ENCODE measurements at places on chromosomes 16 and 17. TPM values are rescaled to one million over a fixed set of nuclear protein-coding genes. Genes with fewer than 3 reads are reported as not detected.

Gene CLDN7
- total RNA-seq, result 1.4 TPM

DNA sequence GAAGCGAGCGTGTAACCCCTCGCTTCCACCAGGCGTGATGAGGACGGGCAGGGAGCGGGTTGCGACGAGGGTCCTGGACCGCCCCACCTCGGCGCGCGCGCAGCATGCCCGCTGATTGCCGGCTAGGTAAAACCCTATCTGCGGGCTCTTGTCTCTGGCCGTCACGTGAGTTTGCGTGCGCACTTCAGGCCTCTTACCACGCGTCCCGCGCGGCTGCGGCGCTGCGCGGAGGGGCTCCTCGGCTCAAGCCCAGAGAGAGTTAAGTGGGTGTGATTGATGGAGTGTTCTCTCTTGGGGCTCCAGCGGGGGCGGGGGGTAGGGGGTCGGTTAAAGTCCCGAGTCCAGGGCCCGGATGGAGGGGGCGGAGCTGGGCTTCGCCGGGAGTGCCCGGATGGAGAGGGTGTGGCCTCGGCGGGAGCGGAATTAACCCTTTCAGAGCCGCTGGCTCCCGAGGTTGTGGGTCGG lies 7.9 kb downstream of the KDM6B start:
- peak; percentile 82 for DNase-seq
- peak overlapping the region; percentile 98 for H3K27ac ChIP-seq
- peaks cover 25% of the 10 kb centered on the region for H3K4me1 ChIP-seq
- H3K4me3 ChIP-seq, result peak overlapping the region; percentile 71

DNA sequence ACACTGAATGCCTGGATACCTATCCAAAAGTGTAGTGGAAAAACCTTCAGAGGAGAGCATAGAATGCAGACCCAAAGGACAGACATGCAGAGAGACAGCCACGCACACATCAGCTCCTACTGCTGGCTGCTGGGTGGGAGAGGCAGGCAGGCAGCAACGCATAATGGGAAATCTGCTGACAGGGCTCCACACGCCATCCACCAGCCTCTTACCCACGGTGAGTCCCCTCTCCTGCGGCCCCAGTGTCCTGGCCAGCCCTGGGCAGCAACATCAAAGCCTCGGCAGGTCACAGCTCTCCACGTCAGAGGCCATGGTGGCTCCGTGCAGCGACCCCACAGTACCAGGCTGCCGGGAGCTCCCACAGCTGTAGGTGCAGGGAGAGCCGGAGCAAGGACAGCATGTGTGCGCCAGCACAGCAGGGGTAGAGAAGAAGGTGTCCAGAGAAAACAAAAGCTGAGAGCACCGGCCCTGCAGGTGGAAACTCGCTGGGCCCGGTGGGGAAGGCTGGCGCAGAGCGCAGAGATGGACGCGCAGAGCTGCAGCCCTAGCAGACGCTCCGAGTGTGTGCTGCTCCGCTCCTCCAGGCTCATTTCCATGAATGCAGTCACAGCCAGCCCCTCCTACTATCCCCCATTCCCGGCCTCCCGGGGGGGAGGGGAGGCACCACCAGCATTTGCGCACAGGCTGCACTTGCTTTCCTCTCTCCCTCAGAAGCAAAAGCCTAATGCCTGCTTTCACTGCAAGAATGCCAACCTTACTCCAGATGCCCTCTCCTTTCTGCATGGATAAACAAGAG lies 58.9 kb downstream of the CYTH1 start:
- no peaks in the 10 kb centered on the region for H3K27me3 ChIP-seq
- DNase-seq, result peak; percentile 45
- no peak overlapping the region for H3K4me3 ChIP-seq
- peaks cover 19% of the 10 kb centered on the region for H3K4me1 ChIP-seq
- H3K27ac ChIP-seq, result no peak overlapping the region
- no peaks in the 10 kb centered on the region for H3K36me3 ChIP-seq

- no peaks in the 10 kb centered on the region for H3K36me3 ChIP-seq
- H3K27ac ChIP-seq, result peak overlapping the region; percentile 86
- peak; percentile 76 for DNase-seq
- H3K4me3 ChIP-seq, result no peak overlapping the region
- H3K27me3 ChIP-seq, result no peaks in the 10 kb centered on the region
These were observed 79.0 kb upstream of the SMURF2 start for GRCh38 chr17:64741038-64741641.

DNA sequence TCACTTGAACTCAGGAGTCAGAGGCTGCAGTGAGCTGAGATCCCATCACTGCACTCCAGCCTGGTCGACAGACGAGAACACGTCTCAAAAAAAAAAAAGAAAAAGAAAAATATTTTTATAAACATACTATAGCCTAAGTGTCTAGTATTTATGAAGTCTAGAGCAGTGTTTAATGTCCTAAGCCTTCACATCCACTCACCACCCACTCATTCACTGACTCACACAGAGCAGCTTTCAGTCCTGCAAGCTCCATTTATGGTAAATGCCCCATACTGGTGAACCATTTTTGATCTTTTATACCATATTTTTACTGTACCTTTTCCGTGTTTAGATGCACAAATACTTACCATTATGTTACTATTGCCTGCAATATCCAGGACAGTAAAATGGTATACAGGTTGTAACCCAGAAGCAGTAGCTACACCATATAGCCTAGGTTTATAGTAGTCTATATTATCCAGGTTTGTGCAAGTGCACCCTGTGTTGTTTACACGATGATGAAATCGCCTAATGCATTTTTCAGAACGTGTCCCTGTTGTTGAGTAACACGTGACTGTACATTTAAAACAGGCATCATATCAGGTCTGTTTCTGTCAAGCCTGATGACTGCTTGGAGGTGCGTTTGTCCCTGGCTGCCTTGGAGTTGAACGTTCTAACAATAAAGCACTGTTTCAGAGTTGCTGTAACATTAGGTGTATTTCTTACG lies 10.1 kb downstream of the NUDT7 start:
- DNase-seq, result peak; percentile 95
- H3K36me3 ChIP-seq, result no peaks in the 10 kb centered on the region
- H3K27me3 ChIP-seq, result no peaks in the 10 kb centered on the region
- peak overlapping the region; percentile 60 for H3K27ac ChIP-seq

DNA sequence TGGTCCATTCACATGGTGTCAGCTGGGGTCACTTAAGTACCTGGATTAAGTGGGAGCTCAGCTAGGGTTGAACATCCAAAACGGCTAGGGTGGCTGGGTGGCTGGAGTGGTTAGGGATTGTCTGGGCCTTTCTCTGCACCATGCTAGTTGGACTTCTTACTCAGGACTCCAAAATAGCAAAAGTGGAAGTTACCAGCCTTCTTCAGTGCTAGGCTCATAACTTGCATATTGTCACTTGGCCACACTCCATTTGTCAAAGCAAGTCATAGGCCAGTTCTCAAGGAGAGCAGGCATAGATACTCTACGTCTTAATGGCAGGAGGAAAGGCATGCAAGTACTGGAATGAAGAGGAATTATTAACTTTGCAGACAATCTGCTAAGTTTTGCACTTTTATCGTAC lies 69.7 kb downstream of the ESRP2 start:
- DNase-seq, result no peak
- no peaks in the 10 kb centered on the region for H3K4me1 ChIP-seq
- no peak overlapping the region for H3K27ac ChIP-seq
- H3K4me3 ChIP-seq, result no peak overlapping the region

DNA sequence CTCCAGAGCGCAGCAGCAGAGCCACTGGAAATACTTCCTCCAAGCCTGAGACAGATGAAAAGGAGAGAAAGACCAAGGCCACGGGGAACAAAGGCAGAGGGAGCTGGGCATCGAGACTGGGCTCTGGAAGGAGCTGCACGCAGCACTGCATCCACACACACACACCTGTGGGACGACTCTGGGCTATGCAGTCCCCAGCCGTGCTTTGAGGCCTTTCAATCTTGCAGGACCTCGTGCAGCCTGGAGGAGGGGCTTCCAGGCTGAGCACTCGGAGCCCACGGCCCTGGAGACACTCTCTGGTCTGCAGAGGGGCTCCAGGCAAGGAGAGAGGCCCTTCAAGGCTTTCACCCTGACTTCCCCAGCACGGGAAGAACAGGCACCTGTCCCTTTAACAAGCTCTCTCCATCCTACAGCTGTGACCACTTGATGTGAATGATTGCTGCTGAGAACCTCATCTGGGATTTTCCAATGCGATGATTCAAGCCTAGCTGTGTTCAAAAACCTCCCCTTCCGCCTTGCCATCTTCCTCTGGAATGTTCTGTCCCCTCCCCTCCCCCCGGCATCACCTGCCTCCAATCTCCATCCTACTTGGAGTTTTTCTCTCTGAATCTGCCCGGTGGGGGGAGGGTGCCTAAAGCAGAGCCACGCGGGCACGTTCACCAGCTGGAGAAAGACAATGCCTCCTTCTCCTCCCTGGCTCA lies 37.5 kb downstream of the RBFOX3 start:
- no peak overlapping the region for H3K4me3 ChIP-seq
- no peaks in the 10 kb centered on the region for H3K27me3 ChIP-seq
- H3K4me1 ChIP-seq, result no peaks in the 10 kb centered on the region
- no peak overlapping the region for H3K27ac ChIP-seq
- H3K36me3 ChIP-seq, result no peaks in the 10 kb centered on the region
- DNase-seq, result no peak

Gene SLC43A2
- 3.8 TPM for total RNA-seq
